Muscle of back (tissue), 13 donors: ENCODE measurements at places on chromosomes 11 and 22. TPM values are rescaled to one million over a fixed set of nuclear protein-coding genes. Genes with fewer than 3 reads are reported as not detected.

GRCh38 chr22:25359601-25360261 lies 140.3 kb downstream of the CRYBB2 start:
- no peak for DNase-seq

- peak; percentile 87 for DNase-seq
These were observed 53.2 kb upstream of the CDON start for GRCh38 chr11:126115816-126116331.

- DNase-seq: no peak
These were observed 17.1 kb upstream of the CCDC90B start for GRCh38 chr11:83303316-83303715.

C11orf42 gene
- polyA plus RNA-seq: 0.24 TPM

SIK2 gene
- polyA plus RNA-seq: 20.1 TPM

DNA sequence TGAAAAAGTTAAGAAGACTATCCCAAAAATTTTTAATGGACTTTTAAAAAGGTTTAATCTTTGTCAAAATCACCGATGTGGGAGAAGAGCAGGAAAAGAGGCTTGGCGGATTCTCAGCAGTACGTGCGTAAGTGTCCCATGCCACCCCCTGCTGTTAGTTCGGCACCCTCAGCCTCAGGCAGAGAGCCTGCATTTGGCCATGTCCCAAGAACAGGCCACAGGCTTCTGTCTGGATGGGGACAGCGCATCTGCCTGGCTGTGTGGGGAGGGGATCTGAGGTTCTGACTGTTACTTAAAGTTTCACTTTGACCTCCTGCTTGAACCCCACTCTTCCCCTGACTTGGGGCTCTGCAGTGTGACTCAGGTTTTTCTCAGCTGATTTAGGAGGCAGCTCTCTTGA lies 35.3 kb downstream of the EXT2 start:
- no peak for DNase-seq

GRCh38 chr11:128909438-128910125 lies 18.4 kb downstream of the KCNJ5 start:
- DNase-seq: no peak

OR51I1 gene
- not detected for polyA plus RNA-seq

GRCh38 chr22:39176714-39177455 lies 24.4 kb upstream of the CBX7 start:
- no peak for DNase-seq

DNA sequence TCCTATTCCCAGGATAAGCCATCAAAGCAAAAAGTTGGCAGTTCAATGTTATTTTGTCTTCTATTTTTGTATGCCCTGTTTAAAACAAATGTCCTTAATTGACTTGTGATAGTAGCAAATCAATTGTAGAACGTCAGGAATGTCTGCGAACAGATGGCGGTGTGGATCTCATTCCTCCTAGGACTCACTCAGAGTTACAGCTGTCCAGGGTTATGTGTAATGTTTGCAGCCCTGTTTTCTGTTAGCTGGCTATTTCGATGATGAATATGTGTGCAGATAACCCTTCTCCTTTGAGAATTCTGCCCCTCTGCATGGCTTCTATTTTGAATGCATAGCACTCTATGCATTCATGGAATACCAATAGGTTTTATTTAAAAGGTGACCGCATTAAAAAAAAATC lies 1248.0 kb upstream of the CNTN5 start:
- peak; percentile 43 for DNase-seq

- no peak for DNase-seq
These were observed 313.4 kb downstream of the DLG2 start for GRCh38 chr11:85313741-85314140.
